ENCODE measurements at places on chromosomes 12 and 14.

- DNase-seq, result no peak
These were observed 3.7 kb downstream of the MAX start for GRCh38 chr14:65098586-65098985.

- DNase-seq, result peak; percentile 23
These were observed 58.3 kb upstream of the ARID2 start for GRCh38 chr12:45671254-45671653.

DNA sequence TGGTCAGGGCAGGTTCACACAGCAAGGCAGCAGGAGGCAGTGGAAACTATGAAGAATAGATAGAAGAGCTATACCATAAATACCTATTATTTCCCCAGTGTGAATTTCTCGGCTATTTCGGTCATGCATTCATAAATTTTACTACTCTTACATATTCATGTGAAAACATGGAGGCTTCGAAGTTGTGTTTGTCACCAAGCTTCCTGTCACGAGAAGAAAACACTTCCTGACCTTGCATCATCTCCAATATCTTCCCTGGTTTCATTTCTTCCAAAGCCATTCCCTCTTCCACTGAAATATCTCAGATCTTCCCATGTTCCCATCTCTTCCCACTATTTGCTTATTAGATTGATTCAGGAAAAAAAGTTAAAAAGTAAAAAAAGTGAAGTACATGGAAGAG is 80.4 kb downstream of the CPNE8 start:
- no peak for DNase-seq

DNA sequence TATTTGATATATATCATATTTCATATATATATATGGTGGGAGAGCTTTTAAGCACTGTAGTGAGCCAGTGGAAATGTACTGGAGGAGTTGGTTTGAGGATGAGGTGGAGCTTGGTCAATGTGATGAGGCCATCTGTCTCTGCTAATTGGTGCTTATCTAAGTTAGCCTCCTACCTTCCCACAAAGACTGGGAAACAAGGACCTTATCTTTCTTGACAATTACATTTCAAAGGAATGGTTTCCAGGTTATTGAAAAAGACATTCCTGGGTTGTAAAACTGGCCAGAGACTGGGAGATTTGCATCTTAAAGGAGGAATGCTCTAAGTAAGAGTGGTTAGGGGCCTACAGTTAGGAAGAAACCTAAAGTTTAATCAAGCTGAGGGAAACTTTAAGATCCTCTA is 212.8 kb upstream of the SYT1 start:
- DNase-seq, result no peak

DNA sequence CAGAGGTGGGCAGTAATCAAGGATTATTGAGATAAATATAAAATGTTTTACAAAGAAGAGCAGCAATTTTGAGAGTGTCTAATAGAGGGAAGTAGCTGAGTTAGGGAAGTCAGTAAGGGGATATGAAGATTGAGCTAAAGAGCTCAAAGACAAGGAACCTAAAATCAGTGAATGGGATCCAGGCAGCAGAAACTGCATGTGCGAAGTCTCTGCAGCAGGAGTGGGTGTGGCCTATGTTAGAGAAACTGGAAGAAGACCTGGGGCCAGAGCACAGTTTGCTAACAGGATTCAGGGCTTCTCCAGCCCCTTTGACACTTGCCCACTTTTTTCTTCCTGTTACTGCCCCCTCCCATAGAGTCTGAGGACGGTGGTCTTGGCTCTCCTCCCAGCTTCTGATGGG is 36.3 kb upstream of the PLXNC1 start:
- DNase-seq, result no peak

GRCh38 chr12:6818222-6818621 is 3.4 kb upstream of the GPR162 start:
- DNase-seq, result no peak

- DNase-seq, result no peak
These were observed 115.7 kb downstream of the LLPH start for GRCh38 chr12:66014818-66015217.

DNA sequence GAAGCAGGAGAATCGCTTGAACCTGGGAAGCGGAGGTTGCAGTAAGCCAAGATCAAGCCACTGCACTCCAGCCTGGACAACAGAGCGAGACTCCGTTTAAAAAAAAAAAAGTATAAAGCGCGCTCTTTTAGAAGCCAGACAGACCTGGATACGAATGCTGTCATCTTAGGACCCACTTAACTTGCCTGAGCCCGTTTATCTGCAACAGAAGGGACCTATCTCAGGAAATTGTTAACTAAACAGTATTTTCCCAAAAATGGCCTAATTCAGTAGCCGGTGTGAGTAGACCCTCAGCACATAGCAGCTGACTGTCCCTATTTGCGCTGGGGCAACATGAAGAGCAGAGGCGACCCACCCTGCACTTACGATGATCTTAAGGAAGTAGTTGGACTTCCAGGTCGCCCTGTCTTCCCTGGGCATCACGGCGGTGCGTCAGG is 529 bp downstream of the RPLP0 start:
- DNase-seq, result no peak

- peak; percentile 34 for DNase-seq
These were observed 11.1 kb upstream of the FBRSL1 start for GRCh38 chr12:132478845-132479244.

GRCh38 chr12:101209319-101210302 is at the start of gene SLC5A8:
TSS of gene SLC5A8 (minus strand) at chr12:101210238. CDS start at chr12:101209848, 390 bp downstream.
- no peak for DNase-seq

GRCh38 chr14:25570483-25570882 is 520.5 kb upstream of the STXBP6 start:
- no peak for DNase-seq

DNA sequence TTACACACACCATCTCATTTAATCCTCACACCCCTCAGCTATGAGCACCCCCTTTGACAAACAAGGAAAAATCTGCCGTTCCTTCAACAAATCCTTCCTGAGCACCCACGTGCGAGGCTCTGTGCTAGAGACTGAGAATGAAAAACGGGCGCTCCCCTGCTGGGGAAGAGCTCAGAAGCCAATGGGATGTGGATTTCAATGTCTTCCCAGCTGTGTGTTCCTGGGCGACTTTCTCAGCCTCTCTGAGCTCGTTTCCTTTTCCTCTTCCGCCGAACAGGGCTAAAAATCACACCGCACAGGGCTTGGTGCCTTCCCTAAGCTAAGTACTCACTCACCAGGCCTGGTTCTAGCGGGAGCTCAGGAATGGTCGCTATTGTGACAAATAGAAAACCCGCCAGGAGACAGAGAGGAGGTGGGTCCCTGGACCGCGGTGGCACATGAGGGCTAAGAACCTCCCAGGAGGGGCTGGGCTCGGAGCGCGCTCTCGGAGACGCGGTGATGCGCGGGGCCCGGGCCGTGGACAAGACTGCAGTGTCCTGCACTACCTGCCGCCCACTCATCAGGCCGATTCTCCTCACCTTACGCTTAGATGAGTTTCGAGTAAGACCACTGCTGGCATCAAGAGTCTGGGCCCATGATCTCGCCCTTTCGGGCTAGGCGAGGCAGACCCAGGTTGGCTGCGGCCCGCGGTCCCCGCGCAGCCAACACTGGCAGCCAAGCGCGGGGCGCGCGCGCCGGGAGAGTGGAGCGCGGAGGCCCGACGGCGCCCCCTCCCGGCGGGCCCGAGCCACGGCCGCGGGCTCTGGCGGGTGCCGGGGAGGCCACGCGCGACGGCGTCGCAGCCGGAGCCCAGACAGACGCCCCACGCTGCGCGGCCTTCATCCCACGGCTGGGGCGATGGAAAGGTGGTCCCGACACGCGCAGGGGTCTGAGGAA is 17.0 kb downstream of the ZDHHC22 start:
- DNase-seq, result peak; percentile 71

- no peak for DNase-seq
These were observed 296.4 kb downstream of the FOXG1 start for GRCh38 chr14:29062976-29063375.

GRCh38 chr14:90355540-90356518 is 24.1 kb upstream of the NRDE2 start:
- DNase-seq, result no peak

DNA sequence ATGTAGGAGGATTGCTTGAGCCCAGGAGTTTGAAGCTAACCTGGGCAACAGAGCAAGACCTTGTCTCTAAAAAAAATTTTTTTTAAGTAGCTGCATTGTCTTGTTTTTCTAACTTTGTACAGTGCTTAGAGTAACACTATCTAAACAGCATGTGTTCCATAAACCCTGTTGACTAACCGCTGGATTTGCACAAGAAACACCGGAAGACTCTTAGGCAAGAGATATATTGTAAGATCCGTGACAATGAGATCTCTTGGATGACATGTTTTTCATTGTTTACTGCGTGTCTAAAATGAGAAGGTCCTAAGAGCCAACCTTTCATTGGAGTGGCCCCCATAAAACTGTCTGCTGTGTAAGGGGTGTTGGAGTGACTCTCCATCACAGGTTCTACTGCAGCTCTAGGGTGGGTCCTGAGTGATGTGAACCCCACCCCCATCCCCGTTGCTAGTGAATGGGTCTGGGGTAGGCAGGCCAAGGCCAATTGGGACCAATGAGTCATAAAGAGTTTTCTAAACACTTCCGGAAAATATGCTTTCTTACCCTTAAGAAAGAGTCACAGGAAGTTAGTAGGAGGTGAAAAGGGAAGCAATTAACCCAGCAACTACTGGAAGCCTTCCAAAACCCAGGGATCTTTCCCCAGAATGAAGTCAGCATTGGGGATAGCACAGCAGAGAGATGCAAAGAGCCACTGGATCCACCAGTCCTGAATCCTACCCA is 24.3 kb upstream of the PCNX1 start:
- DNase-seq, result peak; percentile 82

- DNase-seq, result no peak
These were observed 86.3 kb upstream of the PDZRN4 start for GRCh38 chr12:41101806-41102205.

- DNase-seq, result no peak
These were observed 47.9 kb upstream of the CERS5 start for GRCh38 chr12:50215033-50215432.

- no peak for DNase-seq
These were observed 18.1 kb downstream of the ZBTB39 start for GRCh38 chr12:56988207-56988739.

DNA sequence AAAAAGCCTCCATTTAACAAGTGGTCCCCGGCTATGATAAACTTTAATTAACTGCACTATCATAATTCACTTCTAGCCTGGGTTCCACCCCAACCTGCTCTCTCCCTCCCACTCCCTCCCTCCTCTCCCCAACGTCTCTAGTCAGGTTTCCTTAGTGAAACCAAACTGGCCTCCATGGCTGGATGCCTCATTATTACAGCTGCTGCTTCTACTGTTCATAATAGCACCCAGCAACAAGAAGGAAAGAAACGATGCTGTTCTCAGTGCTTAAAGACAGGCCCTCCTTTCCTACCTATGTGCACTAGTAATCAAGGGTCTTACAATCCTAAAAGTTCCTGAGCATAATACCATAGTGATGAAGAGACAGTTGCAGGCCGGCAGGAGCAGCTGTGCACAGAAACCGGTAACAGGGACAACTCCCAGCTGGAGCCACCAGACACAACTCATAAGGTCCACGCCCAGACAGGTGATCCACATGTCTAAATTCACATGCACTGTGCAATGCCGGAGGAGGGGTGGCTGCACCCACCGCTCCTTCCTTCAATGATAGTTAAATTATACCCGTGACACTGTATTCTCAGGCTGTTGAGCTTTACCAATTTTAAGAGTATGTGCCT is 6.2 kb downstream of the IRF2BPL start:
- no peak for DNase-seq

GRCh38 chr12:99960311-99960710 is 24.4 kb downstream of the ANKS1B start:
- DNase-seq, result peak; percentile 30

GRCh38 chr14:97039717-97040363 is 242.7 kb downstream of the VRK1 start:
- DNase-seq, result no peak

DNA sequence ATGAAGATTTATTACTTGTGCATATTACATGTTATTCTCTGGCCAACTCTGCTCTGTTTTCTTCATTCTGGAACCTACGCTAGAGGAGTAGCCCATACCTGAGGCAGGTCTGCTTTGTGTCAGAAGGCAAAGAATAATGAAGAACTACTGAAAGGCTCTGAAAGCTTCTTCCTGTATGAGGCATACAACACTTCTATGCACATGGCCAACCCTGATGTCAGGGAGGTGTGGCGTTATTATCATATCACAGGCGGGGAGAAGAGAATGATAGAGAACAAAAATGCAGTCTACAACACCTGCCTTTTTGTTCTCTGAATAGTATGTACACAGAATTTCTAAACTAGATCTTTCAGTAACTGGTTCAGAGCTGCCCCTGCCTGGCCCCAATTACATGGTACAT is 32.5 kb upstream of the CRY1 start:
- DNase-seq, result no peak

GRCh38 chr12:52499806-52500560 is 6.9 kb upstream of the KRT6A start:
- DNase-seq, result peak; percentile 43

DNA sequence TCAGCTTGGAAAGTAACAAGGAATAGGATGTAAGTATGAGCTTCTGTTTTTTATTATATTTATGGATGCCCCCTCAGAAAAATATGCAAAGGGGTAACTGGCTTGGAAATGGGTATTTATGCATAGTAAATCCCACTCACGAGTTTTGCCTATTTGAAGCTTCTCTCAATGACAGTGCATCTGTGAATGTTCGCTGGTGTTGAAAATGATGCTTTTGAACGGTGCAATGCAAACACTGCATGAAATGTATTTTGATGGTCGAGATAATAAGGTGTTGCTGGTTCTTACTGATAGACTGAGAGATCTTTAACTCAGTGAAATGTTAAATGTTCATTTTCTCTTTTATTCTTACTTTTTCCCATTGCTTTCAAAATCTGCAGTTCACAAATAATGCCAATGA is 36.0 kb upstream of the PSEN1 start:
- DNase-seq, result no peak

Measured in Daoy (cell line).